ENCODE measurements at places on chromosomes 3 and 15.

GRCh38 chr3:162096874-162097273, 600.3 kb downstream of the OTOL1 start:
- no peak for DNase-seq

DNA sequence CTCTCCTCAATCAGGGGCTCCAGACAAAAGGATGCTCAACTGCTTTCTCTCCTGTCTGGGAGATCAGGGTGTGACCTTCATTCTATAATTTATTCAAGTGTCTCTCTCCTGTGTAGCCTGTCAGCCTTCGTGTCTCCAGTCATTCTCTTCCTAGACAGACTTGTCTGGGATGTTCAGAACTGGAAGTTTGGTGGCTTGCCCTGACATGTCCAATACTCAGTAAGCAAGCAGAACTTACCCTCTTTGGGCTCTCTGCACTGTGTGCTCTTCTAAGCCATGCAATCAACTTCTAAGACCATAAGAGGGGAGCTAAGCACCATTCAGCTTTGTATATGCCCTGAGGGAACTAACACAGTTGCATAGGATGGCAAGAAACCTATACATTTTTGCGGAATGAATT, 14.1 kb downstream of the ACKR2 start:
- DNase-seq, result no peak

DNA sequence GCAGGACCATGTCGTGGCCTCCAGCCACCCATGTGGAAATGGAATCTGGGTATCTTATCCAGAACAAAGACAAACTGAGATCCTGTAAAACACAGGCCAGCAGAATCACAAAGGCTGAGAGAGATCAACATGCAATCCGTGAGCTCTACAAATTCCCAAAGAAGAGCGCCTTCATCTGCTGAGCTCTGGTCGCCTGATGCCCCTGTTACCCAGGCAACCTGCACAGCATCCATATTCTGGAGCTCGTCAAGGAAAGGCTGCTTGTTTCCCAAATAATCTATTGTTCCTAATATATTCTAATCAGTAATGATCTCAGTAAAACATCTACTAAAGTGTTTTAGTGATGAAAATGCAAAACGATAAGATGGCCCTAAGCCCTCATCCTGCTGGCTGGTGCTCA, 133.6 kb downstream of the OCA2 start:
- DNase-seq, result no peak

GRCh38 chr15:99042892-99043291, 35.3 kb upstream of the PGPEP1L start:
- DNase-seq, result no peak

GRCh38 chr3:195768831-195769303, 42.9 kb downstream of the MUC4 start:
- DNase-seq, result no peak

- DNase-seq, result no peak
Measured at GRCh38 chr3:189677667-189678066, 46.5 kb downstream of the TP63 start.
